G401 (cell line): ENCODE measurements at places on chromosomes 7 and 10. TPM values are rescaled to one million over a fixed set of nuclear protein-coding genes. Genes with fewer than 3 reads are reported as not detected.

Gene AGR2
- total RNA-seq: not detected in 2 replicates

Gene VGF
- total RNA-seq: 122 and 148 TPM in 2 replicates

Gene ACSM6
- not detected in 2 replicates for total RNA-seq

Gene PHYHIPL
- total RNA-seq: not detected in 2 replicates

Gene CRHR2
- not detected in 2 replicates for total RNA-seq

Gene C10orf88
- total RNA-seq: 7.8 and 7.9 TPM in 2 replicates

Gene OIT3
- not detected in 2 replicates for total RNA-seq

Gene CH25H
- not detected in 2 replicates for total RNA-seq

Gene RBP4
- not detected in 2 replicates for total RNA-seq
